IMR-90 (cell line): ENCODE measurements at places on chromosomes 13 and 19. TPM values are rescaled to one million over a fixed set of nuclear protein-coding genes. Genes with fewer than 3 reads are reported as not detected.

GRCh38 chr19:32879741-32880140, 10.2 kb upstream of the SLC7A9 start:
- no peak for DNase-seq

- DNase-seq = no peak
These were observed 70.4 kb upstream of the MRI1 start for GRCh38 chr19:13693889-13694288.

GRCh38 chr13:51266642-51267041, 44.4 kb downstream of the FAM124A start:
- no peak for DNase-seq

S1PR4 gene
- total RNA-seq = not detected in 2 replicates

IQCN gene
- 0.18 and 0.28 TPM in 2 replicates for total RNA-seq
